ENCODE measurements at places on chromosomes 2 and 18.

DNA sequence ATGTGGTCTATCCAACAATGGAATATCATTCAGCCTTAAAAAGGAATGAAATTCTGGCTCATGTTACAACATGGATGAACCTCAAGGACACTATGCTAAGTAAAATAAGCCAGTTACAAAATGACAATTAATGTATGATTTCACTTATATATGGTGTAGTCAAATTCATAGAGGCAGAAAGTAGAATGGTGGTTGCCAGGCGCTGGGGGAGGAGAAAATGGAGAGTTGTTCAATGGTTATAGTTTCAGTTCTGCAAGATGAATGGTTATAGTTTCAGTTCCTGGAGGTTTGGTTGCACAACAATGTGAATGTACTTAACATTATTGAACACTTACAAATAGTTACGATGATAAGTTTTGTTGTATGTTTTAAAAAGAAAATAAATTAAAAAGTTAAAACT is 79.2 kb upstream of the IL1R2 start:
- no peak for DNase-seq

DNA sequence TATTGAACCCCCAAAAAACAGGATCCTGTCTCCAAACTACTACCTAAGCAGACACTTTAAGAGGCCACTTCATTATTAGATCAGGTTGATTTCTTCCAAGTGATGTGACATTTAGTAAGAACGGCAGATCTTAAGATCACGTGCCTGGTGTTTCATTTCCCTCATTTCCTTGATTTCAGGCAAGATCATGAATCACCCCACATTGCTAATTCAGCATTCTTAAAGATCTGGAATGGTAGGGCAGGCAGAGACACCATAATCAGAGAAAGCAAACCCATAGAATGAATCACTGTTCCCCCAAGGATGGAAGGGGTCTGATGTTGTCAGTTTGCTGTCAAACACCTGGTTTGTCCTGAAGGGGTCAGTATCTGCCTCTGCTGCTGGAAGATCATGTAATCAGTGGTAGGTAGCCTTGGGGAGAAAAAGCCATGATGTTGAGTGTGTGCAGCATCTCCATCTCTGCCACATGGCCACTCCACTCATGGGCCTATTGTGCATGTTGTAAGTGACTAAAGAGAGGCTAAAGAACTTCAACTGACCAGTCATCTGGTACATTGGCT is 133.9 kb downstream of the ARHGAP15 start:
- DNase-seq, result no peak

DNA sequence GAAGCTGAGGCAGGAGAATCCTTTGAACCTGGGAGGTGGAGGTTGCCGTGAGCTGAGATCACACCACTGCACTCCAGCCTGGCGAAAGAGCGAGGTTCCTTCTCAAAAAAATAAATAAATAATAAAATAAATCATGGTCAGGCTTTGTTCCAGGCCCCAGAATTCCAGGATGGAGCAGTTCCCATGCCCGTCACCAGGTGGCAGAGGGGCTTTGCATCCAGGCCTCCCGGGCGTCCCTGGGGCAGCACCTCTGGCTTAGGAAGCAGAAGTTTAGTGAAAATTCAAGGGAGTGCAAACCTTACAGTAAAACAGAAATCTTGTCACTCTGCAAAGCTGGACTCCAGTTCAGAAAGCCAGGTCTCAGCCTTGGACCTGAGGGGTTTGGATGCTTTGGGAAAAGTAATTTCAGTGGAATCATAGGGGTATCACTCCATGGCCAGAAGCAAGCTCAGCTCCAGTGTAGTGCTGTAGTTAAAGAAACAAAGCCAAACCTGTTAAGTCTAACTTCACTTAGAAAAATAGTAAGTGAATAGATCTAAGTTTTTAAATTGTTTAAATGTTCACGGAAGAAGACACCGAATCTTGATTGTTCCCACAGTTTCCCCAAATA is 512.7 kb downstream of the CMPK2 start:
- DNase-seq, result no peak

DNA sequence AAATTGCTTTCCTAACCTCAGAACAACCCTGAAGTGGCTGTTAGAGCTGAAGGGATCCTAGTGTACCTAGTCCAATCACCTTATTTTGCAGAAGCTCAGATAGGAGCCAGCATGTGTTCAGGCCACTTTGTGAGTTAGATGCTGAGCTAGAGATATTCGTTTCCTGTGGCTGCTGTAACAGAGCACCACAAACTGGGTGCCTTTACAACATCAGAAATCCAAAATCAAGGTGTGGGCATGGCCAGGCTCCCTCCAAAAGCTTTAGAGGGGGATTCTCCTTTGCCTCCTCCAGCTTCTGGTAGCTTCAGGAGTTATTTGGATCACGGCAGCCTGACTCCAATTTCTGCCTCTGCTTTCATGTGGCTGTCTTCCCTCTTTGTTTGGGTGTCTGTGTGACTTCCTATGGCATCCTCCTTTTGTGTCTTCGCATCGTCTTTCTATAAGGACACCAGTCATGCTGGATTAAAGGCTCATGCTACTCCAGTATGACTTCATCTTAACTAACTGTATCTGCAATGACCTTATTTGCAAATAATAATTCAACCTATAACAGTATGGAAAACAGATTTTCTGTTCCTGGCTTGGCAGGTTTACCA is 86.3 kb upstream of the TGFA start:
- DNase-seq, result peak; percentile 9

DNA sequence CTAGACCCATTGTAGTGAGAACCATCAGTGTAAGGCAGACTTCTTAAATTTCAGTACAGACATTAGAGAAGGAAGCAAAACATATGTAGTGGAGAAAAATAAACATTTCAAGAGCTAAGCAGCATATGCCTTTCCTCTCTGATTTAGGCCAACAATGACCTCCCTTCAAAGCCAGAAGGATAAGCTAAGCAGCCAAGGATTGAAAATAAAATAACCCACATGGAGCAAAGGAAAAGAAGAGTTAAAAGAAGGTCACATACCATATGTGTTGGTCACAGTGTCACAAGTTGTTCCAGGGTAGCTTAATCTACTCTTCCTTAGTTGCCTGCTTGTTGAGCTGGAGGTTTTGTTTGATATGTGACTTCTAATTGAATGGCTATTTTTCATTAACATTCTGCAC is 15.6 kb upstream of the LAMA1 start:
- DNase-seq, result no peak

GRCh38 chr2:212409560-212409959 is 129.0 kb downstream of the ERBB4 start:
- DNase-seq, result no peak

DNA sequence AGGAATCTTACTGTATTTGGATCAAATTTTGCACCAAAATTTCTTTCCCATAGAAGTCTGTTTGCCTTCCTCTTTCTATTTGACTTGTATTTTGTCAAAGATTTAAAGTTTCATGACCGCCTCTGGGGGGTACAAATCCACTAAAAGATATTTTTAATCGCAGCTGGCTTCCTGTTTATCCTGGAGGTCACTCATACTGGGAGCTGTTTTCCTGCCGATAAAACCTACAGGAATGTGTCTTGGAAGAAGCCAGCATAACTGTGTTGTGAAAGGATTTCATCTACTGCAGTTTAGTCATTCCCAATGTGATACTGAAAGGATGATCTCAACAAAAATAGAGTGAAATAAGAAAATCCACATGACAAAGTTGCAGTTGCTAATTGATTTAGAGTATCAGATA is 184.0 kb downstream of the RIT2 start:
- no peak for DNase-seq

- no peak for DNase-seq
Observed at GRCh38 chr18:51154431-51155063, 42.9 kb downstream of the MEX3C start.

GRCh38 chr2:27070653-27071276 is 689 bp downstream of the OST4 start:
- DNase-seq, result no peak

DNA sequence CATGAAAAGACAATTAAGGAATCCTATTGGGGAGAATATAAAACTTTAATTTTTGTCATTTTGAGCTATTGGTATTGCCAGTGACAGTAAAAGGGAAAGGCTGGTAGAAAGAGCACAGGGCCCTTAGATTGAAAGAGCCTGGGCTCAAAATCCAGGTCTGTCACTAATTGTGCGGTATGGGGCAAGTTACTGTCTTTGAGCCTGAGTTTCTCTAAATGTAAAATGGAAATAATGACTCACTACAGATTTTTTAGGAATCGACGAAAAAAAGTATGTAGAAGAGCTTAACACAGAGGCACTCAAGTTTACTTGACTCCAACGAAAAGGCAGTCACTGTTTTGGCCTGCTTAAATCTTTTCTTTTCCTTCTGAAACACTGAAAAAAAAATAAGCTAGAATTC is 7.0 kb downstream of the NDUFV2 start:
- no peak for DNase-seq

- no peak for DNase-seq
Observed at GRCh38 chr2:2648094-2648493, 317.0 kb upstream of the MYT1L start.

DNA sequence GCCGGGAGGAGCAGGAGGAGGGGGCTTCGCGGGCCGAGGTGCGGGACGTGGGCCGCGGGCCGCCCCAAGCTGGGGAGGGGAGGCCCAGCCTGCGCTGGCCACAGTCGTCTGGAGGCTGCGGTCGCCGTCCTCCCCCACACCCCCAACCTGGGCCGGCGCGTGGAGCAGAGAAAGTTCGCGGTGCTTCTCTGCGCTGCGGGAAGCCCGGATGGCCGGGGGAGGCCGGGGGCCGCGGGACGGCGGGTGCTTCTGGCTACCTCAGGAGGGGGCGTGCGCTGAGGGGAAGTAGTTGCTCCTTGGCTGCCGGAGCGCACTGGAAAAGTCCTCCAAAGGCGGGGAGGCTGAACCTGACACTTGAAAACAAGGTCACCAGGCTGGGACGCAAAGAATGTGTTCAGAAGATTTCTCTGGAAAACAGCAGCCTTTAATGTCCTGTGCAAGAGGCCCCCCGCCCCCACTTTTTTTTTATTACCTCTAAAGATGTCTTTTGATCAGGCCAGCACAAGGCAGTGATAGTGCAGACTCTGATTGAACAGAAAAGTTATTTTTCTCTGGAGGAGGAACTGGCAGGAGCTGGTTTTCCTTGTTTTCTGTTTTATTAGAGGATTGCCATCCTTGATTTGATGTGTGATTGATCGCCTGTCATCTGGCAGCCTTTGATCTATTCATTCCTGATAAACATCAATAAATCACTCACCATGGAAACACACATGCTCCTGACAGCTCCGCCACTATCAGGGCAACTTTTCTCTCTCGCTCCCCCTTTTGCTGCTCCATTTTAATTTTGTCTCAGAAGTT is 1.6 kb downstream of the TSHZ1 start:
- DNase-seq, result peak; percentile 5

DNA sequence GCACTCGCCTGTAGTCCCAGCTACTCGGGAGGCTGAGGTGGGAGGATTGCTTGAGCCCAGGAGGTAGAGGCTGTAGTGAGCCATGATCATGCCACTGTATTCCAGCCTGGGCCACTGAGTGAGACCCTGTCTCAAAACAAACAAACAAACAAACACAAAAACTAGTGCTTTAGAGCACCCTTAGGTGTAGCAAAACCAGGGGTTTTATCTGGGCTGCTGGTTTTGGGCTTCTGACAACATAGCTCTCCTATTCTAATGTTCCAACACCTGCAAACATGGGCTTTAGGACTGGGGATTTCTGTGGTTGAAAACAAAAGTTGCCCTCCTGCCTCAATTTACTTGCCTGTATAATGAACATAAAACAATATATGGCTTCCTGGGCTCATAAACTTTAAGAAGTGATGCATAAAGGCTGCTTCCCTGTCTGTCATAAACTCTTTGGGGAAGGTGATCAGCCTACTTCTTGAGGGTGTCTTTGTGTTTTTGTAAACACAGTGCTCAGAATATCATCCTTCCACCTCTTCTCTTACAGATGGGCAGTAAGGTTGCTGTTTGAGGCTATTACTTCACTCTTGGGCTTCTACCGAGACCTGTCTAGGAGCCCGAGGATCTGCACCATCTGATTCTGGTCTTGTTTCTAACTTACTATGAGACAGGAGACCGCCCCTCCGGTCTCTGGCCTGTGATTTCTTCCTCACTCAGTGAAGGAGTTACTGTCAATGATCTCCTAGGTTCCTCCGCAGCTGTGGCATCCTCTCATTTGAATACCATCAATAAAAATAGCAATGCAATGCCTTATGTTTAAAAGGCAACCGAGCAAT is 246.5 kb downstream of the MYCN start:
- no peak for DNase-seq

DNA sequence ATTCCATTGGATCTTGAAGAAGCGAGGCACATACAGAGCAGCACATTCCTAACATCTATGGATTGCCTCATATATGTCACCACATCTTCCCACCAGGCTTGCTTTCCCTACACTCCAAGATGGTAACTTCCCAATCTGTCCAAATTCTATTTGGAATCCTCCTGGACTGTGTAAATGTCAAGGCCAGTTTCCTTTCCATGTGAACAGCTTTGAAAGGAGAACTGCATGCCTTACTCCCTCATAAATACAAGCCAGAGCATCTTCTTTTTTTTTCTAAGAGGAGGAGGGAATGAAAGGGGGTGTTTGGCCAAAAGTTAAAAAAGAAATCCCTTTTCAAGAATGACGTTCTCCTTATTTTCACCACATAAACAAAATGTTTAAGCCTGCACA is 103.8 kb upstream of the OSR1 start:
- DNase-seq, result no peak

DNA sequence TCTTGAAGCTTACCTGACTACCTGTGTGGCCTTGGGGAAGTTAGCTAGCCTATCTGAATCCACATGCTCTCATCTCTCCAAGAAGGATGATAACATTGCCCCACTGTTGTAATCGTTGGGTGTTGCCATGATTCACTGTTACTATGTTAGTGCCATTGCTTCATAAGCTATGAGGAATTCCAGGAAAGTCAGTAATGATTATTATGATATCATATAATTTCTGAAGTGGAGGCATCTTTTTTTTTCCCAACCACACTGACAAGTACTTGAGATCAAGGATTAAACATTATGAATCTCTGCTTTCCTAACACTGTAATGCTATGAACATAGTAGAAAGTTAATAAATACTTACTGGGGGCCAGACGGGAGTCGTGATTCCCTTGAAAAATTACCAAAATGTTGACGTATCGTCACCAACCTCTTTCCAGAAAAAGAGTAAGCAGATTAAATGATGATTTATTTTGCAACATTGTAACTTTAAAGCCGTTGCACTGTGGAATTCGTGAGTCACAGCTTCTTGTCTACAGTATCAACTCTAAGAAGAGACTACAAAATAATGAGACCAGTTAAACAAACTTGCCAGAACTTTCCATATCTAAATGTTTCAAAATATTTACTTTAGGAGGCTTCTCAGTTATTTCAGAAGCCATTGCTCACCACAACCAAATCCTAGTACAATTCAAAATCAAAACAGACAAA is 459.9 kb downstream of the PIK3C3 start:
- DNase-seq, result no peak

DNA sequence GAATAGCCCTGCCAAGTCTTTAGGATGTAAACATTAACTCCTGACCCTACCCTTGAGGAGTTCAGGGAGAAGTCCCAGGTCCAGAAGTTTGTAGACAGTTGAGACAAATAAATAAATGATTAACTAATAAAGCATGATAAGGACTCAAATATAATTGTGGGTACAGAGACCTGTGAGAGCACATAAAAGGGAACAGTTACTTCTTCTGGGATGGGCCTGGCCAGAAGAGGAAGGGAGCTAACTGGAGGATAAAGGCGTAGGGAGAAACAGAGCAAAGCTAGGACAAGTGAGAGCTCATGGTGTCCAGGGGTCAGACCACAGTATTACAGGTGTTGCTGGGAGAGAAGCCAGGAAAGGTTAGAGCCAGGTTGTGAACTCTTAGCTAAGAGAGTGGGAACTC is 3.0 kb downstream of the LCLAT1 start:
- DNase-seq, result no peak
